T-helper 2 cell (primary cell): ENCODE measurements at places on chromosomes 7 and 10.

GRCh38 chr10:47381427-47382379 is 2.4 kb downstream of the ZNF488 start:
- DNase-seq: no peak

DNA sequence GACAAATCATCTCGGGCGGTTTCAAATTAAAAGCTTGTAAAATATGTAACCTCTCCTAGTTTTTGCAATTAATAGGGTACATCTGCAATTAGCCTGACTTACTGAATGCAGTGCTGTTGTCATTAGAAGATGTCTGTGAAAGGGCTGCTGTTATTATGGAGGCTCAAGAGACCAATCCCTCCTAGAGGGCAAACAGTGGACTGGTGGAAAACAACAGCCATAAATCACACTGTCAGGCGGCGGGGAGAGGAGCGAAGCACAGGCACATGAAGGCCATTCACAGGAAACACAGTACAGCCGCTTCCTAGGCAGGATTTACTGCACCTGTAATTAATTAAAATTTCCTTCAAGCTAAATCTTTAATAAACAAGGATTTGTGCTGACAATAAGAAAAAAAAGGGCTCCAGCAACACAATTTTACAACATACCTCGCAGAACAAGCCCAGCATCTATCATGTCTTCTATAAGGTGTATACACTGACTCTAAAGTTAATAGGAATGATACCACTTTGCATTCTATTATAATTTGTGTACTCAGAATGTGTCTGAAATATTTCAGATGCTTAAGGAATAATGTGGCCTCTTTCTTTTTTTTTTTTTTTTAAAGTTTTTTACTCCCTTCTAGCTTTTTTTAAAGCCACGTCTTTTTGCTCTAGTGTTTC is 50.7 kb downstream of the ERCC6 start:
- DNase-seq: no peak

DNA sequence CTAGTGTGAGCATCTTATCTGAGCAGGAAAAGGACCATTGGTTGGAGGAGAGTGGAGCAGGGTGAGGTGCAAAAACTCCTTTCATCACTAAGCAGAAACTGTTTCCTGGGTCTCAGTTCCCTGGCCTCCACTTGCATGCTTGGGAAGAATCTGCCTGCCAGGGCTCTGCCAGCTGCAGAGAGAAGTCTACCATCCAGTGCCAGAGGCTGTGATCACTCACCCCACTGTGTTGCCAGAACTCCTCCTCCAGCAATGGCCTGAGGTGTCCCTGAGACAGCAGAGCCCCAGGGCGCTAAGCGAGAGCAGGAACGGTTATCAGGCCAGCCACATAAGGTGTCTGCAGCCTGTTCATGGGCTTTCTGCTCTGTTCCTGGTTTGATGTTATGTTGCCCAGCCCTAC is 991.4 kb downstream of the CCSER2 start:
- DNase-seq: no peak

DNA sequence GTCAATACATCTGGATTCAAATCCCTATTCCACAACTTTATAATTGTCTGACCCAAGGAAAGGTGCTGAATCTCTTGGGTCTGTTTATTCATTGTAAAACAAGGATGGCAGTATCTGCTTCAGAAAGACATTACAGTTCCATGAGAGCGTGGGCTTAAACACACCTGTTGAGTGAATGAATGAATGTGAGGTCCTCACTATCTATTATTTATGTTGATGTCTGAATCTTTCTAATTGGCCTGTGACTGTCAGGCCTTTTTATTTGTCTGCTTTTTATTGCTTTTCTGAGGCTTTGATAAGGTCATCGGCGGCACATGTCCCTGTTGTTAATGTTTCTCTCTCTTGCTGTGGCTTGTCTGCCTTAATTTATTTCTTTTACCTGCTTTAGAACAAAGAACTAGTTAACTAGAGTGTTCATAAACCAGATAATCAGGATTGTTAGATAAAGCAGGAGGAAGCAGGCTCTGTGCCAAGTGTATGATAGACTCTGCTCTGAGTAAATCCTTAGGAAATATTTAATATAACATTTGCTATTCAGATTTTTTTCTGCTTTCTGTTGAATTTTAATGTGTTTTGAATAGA is 42.3 kb upstream of the CYCS start:
- no peak for DNase-seq

GRCh38 chr10:74863551-74863950 is 37.2 kb downstream of the KAT6B start:
- DNase-seq: no peak

GRCh38 chr10:48214716-48215485 is 59.6 kb downstream of the FRMPD2 start:
- no peak for DNase-seq

GRCh38 chr7:141335164-141335563 is 216.0 kb upstream of the AGK start:
- no peak for DNase-seq

DNA sequence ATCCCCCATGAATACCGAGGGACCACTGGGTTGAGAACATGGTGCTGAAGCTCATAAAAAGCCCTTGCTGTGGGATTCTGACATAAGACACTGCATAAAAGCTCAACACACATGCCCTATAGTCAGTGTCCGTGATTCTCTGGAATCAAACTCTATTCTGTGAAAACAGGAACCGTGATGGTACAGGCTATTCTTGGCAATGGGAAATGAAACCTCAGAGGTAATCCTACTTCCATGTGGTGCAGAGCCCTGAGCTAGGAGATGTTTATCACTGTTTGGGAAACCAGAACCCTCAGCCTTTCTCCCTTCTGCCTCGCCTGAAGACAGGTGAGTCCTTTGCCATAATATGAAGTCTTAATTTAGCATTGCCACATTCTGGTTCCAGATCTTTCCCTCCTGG is 80.8 kb upstream of the PRSS1 start:
- DNase-seq: no peak

DNA sequence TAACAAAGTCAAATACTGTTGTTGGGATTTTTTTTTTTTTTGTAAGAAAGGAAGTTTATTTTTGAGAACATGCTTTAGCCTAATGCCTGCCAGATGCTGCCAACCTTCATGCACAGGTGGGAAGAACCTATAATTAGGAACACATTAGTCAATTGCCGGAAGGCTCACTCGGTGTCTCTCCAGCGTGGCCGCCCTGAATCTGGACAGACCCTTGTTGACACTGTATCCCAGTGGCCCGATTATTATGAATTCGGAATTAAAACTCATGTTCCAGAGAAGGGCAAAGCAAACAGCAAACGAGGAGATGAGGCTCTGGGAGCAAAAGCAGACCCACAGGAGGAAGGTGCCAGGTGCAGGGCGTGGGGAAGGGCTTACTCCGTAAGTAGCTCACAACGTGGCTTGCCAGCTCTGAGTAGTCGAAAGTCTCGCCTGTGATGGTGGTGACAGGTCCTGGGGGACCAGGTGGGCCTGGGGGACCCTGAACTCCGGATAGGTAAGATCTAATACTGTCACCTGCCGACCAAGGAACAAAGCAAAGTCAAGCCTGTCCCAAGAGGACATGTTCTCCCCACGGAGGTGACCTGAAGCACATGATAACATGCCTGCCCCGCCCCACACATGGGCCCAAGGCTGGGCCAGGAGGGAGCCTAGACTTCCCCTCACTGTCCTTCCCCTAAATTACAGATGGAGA is 48.3 kb downstream of the COL17A1 start:
- DNase-seq: no peak

DNA sequence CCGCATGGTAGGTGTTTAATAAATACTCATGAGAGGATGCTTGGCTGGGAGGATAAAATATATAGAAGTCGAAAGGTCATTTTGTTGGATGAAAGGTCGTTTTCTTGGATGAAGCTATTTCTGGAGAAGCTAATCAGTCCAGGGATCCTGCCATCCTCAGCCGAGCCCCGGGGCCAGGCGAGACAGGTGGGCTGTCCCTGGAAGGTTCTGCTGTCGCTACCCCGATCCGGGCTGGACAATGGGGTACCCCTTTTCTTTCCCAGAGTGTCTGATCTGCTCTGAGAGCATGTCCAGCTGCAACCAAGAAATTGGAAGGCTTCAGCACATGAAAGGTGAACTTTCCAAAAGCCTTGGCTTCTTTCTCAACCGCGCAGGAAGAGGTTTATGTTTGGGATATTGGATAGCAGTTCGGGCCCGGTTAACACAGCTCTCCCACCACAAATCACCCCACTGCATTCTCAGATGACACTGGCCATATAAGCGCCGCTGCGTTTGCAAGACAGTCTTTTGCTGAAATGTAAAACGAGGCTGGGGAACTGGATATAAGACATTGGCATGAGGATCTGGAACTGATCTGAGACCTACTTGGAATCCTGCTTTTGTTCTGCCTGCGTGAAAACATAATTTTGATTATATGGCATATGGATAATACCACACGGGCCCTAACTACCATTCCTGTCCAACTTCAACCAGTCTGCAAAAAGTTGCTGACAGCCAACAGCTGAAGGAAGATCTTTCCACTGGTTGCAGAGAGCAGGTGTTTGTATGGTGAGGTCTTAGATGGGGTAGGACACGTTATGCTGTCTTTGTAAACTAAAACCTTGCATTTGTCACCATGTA is 31.2 kb upstream of the MSRB2 start:
- no peak for DNase-seq

GRCh38 chr7:84629640-84630318 is 435.2 kb upstream of the SEMA3A start:
- DNase-seq: no peak

DNA sequence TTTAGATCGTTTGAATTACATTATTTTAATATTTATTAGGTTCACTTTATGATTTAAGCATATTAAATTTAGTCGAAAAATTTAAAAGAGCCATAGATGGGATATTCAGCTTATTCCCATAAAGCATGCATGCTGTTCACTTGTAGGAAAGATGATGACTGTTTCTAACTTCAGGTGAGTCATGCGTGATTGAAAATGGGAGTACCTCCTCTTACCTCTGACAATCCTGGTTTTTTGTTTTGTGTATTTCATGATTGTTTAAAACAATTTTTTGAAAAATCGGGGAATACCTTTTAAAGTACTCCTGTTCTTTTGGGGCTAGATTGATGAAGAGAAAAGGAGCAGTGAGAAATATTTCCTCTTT is 1.4 kb downstream of the TNKS2 start:
- no peak for DNase-seq

GRCh38 chr10:125423569-125423968 is 259.4 kb downstream of the TEX36 start:
- no peak for DNase-seq

- DNase-seq: no peak
These were observed 228.2 kb downstream of the GFRA1 start for GRCh38 chr10:116044801-116045248.

- DNase-seq: no peak
These were observed 23.1 kb upstream of the DDIT4 start for GRCh38 chr10:72250666-72251065.

DNA sequence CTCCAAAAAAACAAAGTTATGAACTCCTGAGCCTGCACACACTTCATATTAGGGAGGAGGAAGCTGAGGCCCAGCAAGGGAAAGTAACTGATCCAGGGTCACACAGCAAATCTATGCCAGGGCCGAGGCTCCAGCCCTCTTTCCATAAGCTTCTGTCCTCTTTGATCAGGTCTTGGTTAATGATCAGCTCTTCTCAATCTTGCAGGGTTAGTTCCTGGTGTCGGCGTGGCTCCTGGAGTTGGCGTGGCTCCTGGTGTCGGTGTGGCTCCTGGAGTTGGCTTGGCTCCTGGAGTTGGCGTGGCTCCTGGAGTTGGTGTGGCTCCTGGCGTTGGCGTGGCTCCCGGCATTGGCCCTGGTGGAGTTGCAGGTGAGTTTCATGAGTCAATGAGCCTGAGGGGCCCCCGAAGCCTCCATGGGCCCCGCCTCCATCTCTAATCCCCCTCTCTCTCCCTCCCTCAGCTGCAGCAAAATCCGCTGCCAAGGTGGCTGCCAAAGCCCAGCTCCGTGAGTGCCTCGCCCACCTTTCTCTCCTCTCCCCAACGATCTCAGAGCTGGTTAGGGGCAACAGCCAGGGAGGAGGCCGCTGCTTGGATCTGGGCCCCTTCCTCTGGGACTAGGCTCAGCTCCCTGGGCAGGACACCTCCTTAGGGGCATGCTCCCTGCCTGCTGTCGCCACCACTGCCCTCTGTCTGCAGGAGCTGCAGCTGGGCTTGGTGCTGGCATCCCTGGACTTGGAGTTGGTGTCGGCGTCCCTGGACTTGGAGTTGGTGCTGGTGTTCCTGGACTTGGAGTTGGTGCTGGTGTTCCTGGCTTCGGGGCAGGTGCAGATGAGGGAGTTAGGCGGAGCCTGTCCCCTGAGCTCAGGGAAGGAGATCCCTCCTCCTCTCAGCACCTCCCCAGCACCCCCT is 23.7 kb upstream of the LIMK1 start:
- no peak for DNase-seq

DNA sequence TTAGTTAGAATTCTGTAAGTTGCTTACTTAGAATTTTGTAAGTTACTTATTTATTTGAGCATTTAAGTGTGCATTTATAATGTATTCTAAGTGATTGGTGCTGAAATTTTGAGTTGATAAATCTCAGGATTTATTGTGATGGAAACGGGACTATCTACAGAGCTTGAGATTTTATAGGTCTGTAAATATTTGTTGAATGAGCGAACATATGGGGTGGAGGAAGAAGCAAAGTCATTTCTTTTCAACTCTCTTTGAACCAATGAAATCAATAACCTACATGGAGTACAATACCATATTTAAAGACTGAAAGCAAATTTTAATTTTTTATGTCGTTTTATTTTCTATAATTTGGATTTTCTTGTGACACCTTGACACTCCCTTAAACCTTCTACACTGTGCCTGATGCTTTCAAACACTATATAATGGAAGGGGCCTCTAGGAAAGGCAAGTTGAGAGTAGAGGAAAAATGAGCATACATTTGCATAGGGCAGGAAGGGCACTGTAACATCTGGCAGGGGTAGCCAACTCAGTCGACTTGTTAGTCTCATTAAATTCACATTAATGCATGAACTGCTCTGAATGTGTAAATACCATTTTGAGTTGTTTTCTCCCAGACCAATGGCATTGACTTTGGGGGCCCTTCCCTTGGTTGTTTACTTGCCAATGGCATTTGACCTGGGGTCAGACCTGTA is 204.2 kb downstream of the DYNC1I1 start:
- no peak for DNase-seq

DNA sequence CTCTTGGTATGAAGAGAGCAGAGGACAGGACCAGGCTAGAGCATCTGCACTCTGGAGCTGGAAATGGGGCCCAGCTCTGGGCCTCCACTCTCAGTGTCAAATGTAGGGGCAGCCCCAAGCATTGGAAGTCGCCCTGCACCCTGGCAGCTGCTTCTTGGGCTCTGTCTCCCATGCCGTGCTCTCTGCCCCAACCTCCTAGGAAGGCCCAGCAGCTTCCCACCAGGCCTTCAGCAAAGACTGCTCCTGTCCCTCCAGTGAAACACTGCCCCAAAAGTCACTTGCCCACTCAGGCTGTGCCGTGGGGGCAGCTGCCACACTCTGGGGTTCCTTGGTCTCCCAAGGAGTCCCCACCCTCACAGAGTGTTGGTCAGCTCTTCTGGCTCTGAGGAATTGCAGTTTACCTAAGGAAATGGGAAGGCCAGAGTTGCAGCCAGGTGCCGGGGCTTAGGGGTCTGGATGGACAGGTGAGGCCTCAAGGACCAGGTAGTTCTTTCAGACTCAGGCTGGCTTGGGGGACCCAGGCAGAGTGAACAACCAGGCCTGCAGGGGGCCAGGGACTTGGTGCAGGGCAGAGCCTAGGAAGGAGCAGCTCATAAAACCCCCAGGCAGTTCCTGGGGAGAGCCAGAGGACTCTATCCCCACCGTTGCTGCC is 9.4 kb upstream of the OPN4 start:
- no peak for DNase-seq
